Omental fat pad (tissue), 4 donors: ENCODE measurements at places on chromosomes 3 and 15.

GRCh38 chr3:8745619-8746370 is 12.2 kb downstream of the CAV3 start:
- no peak for DNase-seq

- no peak for DNase-seq
These were observed 108.9 kb upstream of the BNIP2 start for GRCh38 chr15:59797756-59798604.

DNA sequence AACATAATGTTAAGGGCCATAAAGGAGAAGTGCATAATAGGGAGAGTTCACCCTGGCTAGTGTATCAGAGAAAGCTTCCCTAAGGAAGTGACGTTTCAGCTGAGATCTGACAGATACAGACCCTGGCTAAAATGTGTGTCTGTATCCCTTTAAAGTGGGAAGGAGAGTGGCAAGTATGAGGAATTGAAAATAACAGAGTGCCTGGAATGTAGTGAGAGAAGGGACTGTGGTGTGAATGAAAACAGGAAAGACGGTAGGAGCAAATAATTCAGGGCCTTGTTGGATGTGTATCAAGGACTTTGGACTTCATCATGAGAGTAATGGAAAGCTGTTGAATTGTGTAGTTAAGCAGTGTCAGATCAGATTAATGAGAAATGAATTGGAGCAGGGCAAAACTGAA is 30.5 kb downstream of the NEO1 start:
- no peak for DNase-seq

GRCh38 chr3:161423911-161424522 is 52.7 kb upstream of the SPTSSB start:
- DNase-seq = no peak

DNA sequence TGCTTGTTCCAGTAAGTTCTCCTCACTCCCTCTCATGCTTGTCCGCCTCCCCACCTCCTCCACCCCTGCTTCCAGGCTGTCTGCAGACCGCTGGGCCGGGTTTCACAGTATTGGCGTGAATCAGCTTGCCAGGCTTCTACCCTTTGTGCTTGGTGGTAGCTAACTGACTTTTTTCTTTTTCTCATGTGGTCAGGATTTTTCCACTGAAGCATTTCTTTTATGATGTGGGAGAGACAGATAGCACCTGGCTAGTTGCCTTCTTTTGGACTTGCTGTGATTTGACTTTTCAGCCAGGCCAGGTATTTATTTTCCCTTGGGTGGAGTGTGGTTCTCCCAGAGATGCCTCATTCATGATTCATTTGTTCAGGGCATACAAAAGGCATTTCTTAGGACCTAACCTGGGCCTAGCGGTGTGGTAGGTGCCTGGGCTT is 60.6 kb downstream of the ST6GAL1 start:
- no peak for DNase-seq

DNA sequence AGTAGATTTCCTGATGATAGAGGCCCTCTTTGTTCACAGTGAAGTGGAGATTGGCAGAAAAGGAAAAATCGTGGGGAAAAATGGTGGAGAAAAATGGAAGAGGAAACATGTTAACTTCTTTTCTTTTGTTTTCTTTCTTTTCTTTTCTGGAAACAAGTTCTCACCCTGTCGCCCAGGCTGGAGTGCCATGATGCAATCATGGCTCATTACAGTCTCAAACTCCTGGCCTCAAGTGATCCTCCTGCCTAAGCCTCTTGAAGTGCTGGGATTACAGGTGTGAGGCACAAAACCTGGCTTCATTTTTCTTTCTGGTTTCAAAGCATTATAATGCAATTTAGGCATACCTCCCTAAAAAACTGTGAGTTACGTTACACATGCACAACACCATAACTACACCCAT is 464.2 kb downstream of the MECOM start:
- DNase-seq = no peak

- DNase-seq = no peak
These were observed 366.8 kb downstream of the ZIC1 start for GRCh38 chr3:147775816-147776530.

- no peak for DNase-seq
These were observed 353.6 kb downstream of the NTRK3 start for GRCh38 chr15:87902772-87903426.

- DNase-seq = no peak
These were observed 56.9 kb upstream of the CGNL1 start for GRCh38 chr15:57319226-57319918.

DNA sequence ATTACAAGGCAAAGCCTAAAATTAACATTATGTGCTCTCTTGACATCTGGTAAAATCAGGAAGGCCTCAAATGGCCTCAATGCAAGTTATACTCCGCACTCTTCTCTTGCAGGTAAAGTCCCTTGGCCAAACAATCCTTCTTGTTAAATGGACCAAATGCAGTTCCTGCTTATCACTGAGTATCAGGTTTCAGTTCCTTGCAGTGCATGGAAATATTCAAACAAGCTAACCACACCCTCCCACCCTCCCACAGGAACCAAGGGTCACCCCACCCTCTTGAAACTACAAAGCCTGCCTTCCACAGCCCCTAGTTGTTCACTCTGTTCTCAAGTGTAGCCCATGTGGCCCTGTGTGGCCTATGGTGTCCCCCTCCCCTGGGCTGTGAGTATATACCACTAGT is 171.9 kb upstream of the CADPS start:
- DNase-seq = no peak

DNA sequence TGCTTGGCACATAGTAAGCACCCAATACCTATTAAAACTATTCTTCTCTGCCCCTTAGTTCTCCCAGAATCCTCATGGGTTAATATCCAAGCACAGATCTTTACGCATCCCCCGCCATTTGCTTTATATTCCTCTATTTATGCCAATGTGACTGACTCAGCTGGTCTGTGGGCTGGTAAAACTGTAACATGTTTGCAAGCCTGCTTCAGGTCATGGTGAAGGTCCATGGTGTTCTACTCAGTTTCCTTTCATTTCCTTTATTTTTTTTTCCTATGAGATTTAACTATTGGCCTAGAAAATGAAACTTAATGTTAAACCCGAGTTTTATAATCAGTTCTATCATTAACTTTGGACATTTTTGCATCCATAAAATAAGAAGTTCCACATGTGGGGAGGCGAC is 47.0 kb downstream of the FRMD4B start:
- DNase-seq = no peak

- no peak for DNase-seq
These were observed 675 bp downstream of the BRPF1 start for GRCh38 chr3:9732080-9732739.

- DNase-seq = no peak
These were observed 4.8 kb downstream of the GPR15 start for GRCh38 chr3:98536456-98537017.

- DNase-seq = no peak
These were observed 56.8 kb upstream of the LCTL start for GRCh38 chr15:66622591-66623022.

- no peak for DNase-seq
These were observed 61.9 kb downstream of the WHAMM start for GRCh38 chr15:82871358-82871757.

GRCh38 chr3:138196023-138196422 is 8.9 kb downstream of the ARMC8 start:
- no peak for DNase-seq

DNA sequence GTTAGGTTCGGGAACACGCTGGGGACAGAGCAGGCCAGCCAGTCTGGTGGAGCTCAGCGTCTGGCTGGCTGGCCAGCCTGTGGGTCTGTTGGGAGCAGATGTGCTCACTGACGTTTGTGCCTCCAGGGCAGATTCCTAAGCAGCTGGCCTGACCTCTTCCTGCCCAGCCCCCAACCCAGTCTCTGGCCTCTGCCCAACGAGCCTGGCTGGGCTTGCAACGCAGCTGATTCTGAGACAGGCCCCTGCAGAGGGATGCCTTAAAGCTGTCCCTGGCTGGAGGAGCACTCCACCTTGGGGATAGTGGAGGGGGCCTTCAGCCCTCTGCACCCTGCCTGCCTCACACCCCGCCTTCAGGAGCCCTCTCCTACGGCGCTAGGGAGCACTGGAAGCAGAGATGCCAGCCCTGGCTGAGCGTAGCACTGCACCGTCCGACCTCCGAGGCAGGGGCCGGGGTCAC is 46.0 kb downstream of the KLF13 start:
- no peak for DNase-seq

DNA sequence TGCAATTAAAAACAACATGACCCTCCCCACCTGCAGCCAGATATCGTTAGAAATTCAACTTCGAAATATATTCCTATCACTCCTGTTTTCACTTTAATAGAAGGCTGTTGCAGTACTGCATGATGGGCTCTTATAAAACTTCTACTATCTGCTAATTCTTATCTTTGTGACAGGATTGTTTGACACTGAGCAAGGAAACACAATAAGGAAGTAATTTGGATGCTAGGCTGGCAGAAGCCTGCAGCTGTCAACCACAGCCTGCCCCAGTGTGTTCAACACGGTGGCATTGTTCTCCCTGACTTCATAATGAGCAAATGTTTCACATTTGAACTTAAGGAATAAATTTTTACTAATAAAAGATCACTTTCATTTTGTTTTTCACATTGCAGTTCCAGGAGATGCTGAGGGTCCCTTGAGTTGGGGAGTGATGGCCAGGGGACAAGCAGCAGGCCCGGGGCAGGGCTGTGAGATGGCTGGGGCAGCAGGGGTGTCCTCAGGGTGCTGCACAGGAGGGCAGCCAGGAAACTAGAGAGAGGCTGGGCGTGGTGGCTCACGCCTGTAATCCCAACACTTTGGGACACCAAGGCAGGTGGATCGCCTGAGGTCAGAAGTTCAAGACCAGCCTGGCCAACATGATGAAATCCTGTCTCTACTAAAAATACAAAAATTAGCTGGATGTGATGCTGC is 64.8 kb upstream of the SEC61A1 start:
- no peak for DNase-seq

DNA sequence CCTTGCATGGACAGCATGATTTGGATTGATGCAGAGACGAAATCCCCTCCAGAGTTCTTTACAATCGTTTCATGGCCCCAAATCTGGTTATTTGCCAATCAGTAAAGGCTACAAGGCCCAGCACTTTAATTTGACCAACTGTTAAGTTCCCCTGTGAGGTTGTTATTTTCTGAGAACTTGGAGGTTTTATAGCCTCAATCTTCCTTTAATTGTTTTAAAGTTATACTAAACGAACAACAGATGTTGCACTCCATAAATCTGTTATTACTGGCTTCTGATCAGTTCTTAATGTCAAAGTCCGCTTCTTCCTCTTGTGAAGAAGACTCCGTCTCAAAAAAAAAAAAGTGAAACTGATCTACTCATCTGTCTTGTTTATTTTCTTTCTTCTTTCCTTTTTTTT is 30.8 kb downstream of the LARP6 start:
- DNase-seq = no peak

DNA sequence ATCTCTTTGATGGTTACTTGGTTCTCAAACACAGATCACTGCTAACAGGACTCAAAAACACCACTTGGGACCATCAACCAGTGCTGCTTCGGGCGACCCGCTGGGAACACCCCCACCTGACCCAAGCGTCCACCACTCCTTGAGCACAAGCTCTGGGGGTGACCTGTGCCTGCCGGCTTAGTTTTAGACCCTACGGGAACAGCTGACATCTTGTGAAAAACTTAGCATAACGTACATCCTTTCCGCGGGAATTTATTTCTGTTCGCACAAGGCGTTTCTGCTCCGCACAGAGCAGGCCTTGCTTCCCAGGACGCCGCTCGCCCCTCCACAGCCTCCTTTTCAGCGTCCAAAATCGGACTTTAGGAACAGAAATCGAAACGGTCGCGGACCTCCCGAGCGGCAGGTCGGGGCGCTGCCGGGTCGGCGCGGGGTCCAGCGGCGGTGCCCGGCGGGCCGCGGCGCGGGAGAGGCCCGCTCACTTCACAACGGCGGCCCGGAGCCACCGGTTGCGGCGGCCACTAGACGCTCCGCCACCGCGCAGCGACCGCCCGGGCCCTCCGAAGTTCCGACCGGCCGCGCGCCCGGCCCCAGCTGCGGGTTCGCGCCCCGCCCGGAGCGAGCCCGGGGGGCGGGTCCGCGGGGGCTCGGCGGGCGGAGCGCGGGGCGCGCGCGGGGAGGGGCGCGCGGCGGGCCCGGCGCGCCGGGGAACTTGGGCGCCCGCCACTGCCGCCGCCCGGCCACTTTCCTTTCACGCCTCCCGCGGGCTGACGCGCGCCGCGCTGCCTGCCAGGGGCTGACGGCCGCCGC is 959 bp downstream of the SFMBT1 start:
- no peak for DNase-seq

DNA sequence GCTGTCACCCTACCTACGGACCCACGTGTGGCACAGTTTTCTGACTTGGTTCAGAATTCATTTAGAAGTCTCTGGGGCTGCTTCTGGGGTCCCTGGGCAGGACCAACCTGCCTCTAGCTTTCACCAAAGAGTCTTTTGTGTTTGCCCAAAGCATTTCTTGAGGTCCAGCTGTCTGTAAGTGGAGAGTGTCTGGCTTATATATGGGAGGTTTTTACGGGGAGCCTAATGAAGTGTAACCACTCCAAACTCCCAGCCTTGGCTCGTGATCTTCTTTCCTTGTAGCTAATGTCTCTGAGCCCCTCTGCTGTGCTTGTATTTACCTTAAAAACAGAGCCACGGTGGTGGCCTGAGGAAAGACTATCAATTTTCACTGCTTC is 109.0 kb upstream of the CTDSPL start:
- no peak for DNase-seq

- DNase-seq = no peak
These were observed 34.1 kb downstream of the LRIG1 start for GRCh38 chr3:66466606-66467270.

- no peak for DNase-seq
These were observed 265.2 kb upstream of the TLE3 start for GRCh38 chr15:70362886-70363285.

DNA sequence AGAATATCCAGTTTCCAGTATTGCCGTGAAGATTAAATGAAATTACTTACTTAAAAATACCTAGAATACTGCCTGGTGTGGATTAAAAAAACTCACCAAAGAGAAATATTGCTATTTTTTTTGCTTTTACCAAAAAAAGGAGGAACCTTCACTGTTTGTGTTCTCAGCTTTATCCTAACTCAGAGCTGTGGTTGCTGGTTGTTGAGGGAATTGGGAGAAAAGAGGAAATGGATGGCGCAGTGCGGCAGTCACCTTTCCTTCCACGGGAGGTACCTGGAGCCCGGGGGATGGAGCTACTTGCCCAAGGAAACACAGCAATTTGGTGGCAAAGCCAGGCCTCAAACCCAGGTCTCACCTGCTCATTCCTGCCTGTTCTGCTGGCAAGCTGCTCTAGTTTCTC is 270.3 kb downstream of the RPLP1 start:
- no peak for DNase-seq

- no peak for DNase-seq
These were observed 85.9 kb downstream of the PEX5L start for GRCh38 chr3:179950840-179951239.

- DNase-seq = no peak
These were observed 453.2 kb upstream of the PROK2 start for GRCh38 chr3:72238010-72238691.

DNA sequence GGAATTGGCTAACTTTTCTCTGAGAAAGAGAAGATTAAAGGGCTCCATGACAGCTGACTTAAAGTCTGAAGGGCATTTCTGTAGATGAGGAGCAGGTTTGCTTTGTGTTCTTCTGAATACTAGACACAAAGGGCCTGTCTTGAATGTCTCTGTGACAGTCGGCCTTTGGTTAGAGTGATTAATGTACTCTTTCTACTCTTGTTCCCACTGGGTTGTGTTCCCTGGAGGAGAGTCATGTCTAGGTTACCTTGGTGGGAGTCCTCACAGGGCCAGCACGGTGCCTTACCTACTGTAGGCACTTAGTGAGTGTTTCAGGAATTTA is 66.1 kb downstream of the MAP2K5 start:
- no peak for DNase-seq
